Activated naive CD8-positive, alpha-beta T cell treated with anti-CD3 and anti-CD28 coated beads for 36 hours (primary cell): ENCODE measurements at places on chromosomes 1 and 21. TPM values are rescaled to one million over a fixed set of nuclear protein-coding genes. Genes with fewer than 3 reads are reported as not detected.

Gene MCOLN2
- total RNA-seq: 20.0 TPM

- no peak for DNase-seq
Observed at GRCh38 chr1:21668232-21668950, 766 bp downstream of the RAP1GAP start.

Gene BARHL2
- not detected for total RNA-seq

DNA sequence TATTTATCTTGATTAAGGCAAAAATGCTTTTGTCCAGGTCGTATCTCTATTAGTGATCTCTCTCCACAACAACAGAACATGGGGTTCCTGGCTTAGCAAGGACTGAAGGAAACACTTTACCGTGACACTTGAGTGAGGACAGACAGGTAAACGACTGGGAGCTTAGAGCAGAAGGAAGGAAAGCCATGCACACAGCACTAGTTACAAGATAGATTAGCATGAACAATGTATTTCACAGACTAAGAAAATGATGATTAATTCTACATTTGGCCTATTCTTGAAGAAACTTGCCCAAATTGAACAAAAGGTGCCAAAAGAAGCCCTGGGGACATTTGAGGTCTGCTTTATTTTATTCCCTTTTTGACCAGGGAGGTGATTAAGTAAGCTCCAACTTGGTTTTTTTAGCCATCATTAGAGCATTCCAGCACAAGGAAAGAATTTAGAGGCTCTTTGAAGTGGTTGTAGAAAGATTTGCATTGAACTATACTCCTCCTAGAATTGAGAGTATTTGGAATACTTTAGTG lies 248.5 kb downstream of the USP25 start:
- no peak for DNase-seq

Gene C1QC
- not detected for total RNA-seq

DNA sequence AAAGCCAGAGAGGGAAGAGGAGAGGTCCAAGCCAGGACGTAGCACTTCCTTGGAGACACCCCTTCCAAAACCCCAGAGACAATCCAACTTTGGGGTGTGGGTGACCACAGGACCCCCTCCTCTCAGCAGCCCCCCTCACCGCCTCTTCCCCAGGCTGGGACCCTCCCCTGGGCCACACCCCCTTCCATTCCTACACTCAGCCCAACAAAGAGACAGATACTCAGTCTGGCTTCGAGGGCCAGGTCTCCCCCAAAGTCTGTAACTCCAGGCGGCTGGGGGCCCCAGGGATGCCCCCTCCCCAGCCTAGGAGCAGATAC lies 1.4 kb downstream of the MEX3A start:
- no peak for DNase-seq

Gene AK5
- total RNA-seq: 6.6 TPM

GRCh38 chr1:62784509-62785365 lies 805 bp downstream of the ATG4C start:
- peak; percentile 18 for DNase-seq

DNA sequence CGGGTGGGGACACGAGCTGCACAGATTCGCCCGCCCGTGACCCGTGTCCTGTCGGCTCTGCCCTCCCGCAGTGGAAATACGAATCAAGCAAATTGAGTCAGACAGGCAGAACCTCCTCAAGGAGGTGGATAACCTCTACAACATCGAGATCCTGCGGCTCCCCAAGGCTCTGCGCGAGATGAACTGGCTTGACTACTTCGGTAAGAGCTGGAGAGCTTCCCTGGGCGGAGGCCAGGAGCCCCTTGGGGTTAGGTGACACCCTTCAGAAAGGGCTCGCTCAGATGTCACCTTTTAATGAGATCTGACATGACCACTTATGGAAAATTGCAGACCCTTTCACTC lies 489 bp downstream of the CDCA8 start:
- DNase-seq: no peak

DNA sequence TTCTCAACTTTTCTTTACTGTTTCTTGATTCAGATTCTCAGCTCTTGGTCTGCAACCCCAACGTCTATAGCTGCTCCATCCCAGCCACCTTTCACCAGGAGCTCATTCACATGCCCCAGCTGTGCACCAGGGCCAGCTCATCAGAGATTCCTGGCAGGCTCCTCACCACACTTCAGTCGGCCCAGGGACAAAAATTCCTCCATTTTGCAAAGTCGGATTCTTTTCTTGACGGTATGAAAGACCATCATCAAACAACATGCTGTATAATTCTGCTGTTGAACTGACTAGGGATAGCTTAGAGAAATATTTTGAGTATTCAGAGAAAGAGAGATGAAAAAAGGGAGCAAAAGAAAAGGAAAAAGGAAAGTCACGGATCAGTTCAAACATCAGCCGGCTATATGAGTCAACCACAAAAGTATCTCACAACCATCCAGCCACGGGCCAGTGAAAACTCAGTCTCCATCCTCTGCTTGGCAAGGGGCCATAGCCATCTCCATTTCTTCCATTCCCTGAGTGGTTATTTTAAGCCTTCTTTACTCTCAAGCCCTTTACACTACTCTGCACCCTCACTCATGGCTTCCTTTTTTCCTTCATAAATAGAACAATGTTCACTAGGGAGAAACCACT lies 14.1 kb downstream of the DNASE2B start:
- no peak for DNase-seq

Gene VANGL2
- total RNA-seq: 0.31 TPM

DNA sequence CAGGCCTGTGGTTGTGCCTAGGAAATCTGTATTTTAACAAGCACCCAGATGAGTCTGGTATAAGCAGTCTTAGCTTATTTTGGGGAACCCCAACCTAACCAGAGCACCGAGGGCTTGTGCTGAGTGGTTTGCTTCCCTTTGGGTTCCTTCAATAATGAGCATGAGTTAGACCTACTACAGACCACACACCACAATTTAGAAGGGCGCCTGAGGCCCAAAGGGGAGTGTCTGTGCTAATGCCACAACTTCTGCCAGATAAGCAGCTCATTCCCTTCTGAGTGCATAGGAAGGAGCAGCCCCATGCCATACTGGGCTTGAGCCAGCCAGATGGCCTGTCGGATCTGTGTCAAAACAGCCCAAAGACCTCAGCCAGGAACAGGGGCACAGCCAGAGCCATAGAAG lies 15.4 kb upstream of the LSS start:
- no peak for DNase-seq

- DNase-seq: no peak
Observed at GRCh38 chr1:170284512-170284911, 138.8 kb downstream of the NTMT2 start.

- no peak for DNase-seq
Observed at GRCh38 chr1:64263335-64263734, 59.9 kb downstream of the UBE2U start.

DNA sequence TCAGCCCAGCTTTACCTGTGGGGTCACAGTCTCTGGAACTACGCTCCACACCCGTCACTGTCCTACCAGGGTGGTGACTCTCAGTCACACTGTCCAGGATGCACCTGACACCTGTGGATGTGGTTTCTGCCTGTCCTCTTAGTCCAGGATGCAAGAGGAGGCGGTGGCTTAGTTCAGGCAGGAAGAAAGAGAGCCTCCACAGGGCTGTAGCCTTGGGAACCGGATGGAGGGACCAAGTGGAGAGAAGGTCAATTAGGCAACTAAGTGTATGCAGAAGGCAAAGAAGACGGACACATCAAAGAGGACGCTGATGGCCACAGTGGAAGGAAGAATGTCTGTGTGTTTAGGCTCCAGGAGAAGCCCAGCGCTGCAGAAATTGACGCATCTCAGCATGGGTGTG lies 153.9 kb upstream of the IRF2BP2 start:
- DNase-seq: no peak

- DNase-seq: no peak
Observed at GRCh38 chr1:25137521-25138395, 94.5 kb downstream of the SYF2 start.

Gene PROX1
- total RNA-seq: not detected

DNA sequence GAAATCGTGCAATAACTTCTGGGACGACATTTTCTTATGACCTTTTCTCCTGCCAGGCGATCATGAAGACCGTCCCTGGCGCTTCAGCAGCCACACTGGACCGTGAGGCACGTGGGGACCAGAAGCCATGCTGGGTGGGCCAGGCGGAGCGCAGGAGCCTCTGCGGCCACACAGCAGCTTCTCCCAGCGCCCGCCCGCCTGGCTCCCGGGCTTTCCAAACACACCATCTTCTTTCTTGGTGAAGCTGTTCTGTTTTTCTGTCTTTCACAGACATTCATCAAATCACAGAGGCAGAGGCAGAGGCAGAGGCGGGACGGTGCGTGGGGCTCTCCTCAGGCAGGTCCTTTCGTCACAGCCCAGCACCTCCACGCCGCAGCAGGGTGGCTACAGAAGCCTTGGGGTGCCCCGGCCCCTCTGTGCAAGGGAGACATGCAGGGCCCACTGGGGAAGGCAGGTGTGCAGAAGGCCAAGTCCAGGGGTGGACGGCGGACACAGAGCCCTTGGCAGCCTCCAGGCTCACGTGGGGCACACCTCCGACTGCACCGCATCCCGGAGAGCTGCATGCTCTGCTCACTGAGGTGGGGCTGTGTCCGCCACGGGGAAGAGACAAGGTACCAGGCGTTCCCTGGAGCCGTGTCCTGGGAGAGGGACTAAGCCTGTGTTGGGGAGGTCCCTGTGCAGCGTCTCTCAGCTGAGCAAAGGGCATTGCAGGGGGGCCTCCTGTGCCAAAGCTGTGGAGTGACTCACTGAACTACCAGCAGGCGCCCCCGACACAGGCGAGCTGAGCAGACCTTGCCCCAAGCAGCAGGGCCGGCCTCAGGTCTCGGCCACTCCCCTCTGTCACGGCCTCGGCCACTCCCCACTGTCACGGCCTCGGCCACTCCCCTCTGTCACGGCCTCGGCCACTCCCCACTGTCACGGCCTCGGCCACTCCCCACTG lies 2.6 kb upstream of the TMEM240 start:
- DNase-seq: no peak

Gene OVAAL
- total RNA-seq: not detected

- DNase-seq: no peak
Observed at GRCh38 chr1:155130272-155131006, 2.8 kb downstream of the EFNA1 start.

GRCh38 chr21:18129526-18129925 lies 115.1 kb upstream of the CHODL start:
- DNase-seq: no peak

GRCh38 chr1:70840260-70840953 lies 207.2 kb downstream of the PTGER3 start:
- no peak for DNase-seq

GRCh38 chr1:24915816-24916602 lies 14.1 kb downstream of the RUNX3 start:
- no peak for DNase-seq

GRCh38 chr21:16873176-16873575 lies 639.7 kb upstream of the CXADR start:
- DNase-seq: no peak

GRCh38 chr1:111509997-111510375 lies 6.6 kb upstream of the ADORA3 start:
- no peak for DNase-seq

Gene UBE2J2
- total RNA-seq: 70.6 TPM

DNA sequence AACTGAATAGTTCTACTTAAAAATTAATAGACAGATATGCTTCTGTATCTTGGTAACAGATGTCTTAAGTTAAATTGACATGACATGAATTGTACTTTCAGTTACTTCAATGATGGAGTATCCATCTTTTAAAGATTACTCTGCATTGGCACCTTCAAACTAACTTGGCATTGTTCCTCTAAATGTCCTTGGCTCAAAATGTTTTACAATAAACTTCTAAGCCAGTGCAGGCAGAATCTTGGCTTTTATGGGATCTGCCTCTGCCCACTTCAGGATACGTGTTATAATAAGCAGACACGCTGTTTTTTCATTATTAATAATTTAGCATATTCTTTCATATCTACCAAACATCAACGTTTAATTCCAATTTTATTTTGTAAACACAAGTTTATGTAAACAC lies 873.4 kb upstream of the ADAMTS5 start:
- DNase-seq: no peak

DNA sequence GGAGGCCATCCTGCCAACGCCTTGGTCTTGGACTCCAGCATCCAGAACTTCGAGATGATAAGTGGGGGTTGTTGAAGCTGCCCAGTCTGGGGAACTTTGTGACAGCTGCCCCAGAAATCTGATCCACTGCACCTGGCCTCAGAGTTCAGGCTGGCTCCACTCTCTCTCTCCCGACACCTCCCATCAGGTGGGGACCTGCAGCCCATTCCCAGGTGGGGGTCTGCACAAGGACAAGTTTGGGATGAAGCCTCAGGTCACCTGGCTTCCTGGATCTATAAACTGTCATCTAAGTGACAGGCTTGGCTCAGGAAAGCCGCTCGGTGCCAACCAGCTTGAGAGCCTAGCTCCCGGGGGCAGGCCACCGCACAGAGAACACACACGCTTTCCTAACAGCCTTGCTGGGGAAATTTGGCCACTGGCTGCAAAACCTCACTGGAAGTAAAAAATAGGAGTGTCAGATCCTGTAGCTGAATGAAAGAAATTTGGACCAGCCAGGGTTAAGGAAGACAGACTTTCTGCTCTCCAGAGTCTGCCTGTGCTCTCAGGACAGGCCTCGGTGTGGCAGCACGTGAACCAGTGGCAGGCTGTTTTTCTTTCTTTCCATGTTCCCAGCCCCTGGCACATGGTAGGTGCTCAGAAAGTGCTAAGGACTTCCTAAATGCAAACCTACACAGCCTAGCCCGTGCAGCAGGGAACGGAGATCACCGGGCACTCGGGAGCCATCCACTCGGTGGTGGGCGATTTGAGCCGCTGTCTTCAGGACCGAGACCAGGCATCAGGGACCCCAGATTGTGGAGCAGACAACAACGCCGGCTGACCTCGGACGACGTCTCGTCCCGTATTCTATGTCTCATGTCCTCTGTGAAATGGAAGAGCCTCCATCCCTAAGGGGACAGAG lies 42.6 kb upstream of the LBR start:
- DNase-seq: no peak

- DNase-seq: peak; percentile 45
Observed at GRCh38 chr1:198937231-198938031, 298.6 kb downstream of the PTPRC start.

GRCh38 chr1:42258218-42258617 lies 76.8 kb downstream of the FOXJ3 start:
- no peak for DNase-seq
